Thymus (tissue), 14 donors: ENCODE measurements at places on chromosomes 6 and 20.

GRCh38 chr6:165705941-165706340 lies 42.9 kb upstream of the PDE10A start:
- DNase-seq, result no peak

GRCh38 chr20:47054945-47055344 lies 160.3 kb downstream of the EYA2 start:
- no peak for DNase-seq

DNA sequence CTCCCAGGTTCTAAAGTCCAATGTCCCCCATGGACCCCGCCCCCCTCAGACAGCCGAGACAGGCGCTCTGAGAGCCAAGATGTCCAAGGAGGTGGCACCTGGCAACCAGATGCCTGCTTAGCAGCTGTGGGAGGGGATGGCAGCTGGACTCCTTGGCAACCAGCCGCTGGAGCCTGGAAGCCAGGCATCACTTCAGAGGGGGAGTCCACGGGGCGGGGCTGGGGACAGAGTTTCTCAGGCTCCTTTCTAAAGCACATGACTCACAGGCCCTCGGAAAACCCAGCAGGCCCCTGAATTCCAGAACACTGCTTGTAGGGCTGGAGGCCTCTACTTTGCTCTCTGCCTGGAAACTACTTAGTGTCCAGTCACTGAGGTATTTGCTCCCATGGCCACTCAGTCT lies 51.5 kb downstream of the PREX1 start:
- no peak for DNase-seq

- DNase-seq, result no peak
These were observed 62.1 kb upstream of the BHLHE23 start for GRCh38 chr20:63068711-63069367.

DNA sequence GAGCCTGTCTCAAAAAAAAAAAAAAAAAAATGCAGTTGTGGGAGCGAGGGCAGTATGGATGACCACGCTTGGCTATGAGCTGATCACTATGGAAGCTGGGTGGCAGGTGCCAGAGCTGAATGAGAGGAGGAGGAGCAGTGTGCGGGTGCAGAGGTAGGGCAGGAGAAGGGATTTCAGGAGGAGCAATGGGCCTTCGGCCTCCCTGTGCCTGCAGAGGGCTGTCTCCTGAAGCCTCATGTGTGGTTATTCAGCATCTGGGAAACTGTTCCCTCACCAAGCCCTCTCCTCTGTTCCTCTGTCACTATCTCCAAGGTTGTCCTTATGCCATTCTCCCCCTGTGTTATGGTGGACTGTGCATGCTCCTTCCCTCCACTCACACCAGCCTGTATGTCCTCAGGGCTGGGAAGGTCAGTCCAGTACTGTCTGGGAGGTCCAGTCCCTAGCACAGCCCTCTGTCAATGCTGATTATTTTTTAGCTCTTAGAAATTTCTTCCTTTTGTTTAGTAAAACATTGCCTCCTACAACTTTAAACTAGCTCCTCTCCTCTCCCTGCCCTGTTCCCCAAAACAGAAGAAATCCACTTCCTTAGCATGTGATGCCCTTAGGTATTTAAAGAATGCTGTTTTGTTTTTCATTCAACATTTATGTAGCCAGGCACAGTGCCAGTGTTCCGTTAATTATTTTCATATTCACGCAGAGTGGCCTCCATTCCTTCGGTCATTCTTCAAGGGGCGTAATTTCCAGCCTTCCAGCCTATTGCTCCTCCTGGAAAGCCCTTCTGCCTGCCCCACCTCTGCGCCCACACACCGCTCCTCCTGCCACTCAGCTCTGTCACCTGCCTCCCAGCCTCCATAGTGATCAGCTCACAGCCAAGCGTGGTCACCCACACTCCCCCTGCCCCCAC lies 48.9 kb downstream of the CNBD2 start:
- DNase-seq, result no peak

- DNase-seq, result no peak
These were observed 197.2 kb downstream of the FAXC start for GRCh38 chr6:99152347-99152643.

- DNase-seq, result no peak
These were observed 121.3 kb upstream of the CST7 start for GRCh38 chr20:24827603-24828295.

DNA sequence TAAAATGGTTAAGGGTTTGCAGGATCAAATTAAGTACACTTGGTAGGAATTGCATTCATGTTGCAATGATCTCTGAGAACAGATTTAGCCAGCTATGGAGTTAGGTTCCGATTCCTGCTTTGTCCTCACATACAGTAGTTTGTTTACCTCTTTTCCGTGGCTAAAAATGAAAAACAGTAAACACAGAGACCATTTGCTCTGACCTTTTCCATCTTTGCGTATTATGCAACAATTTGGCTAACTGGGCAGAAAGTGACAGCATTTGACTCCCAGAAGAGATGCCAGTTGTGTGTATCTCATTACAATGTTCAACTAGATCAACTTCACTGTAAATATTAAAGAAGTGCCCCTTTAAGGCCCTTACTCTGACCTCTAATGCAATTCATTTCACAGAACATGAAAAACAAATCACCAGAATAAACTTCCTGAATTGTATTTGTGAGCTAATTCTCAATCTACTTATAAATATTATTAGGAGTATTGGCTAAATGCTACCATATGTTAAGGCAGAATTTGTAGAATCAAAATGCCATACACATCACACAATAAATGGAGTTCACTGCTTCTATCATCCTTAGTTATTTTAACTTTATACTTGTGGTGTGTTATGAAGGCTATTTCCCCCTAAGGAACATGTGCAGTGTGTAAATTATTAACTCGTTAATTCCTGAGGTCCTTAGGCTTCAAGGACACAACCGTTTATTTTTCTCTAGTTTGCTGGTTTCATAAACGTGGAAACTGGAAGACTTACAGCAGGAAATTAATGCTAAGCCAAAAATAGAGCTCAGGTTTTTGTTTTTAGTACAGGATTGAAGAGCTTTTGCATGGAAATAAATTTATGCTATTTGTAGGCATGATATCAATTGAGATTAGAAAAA lies 380.7 kb upstream of the CITED2 start:
- DNase-seq, result no peak

DNA sequence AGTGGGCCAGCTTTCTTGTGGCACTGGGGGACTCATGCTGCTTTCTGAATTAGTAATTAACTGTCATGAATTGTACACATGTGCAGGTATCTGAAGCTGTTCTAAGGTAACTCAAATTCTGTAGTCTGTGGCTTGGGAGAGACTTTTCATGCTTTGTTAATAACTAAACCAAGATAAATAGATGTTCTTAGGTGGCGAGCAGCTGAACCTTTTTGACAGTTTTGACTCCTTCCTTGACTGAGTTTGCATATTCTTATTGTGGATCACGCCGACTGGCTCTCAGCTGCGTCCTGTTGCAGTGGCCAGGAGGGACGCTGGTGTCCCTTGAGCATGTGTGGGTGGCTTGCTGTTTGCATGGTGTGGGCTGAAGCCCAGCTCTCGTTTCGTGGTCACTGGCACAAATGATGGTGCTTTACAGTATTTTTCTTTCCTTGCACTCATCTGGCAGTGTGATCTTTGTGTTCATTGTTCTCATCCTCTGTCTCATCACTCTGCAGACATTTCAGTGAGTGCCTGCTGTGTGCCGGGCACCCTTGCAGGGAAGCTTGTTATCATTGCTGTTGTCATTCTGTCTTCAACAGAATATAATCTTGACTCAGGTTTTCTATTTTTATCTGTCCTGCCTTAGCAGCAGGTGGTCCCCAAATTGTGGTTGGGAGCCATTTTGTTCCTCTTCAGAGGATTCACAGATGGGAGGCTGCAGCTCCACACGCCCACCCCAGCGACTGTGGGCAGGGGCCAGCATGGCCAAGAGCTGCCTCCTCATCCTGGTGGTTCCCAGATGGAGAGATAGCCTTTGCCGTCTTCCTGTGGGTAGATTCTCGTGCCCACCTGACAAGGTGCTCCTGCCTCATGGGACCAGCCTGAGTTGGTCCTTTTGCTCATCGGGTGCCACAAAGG lies 39.6 kb downstream of the DUSP22 start:
- no peak for DNase-seq

DNA sequence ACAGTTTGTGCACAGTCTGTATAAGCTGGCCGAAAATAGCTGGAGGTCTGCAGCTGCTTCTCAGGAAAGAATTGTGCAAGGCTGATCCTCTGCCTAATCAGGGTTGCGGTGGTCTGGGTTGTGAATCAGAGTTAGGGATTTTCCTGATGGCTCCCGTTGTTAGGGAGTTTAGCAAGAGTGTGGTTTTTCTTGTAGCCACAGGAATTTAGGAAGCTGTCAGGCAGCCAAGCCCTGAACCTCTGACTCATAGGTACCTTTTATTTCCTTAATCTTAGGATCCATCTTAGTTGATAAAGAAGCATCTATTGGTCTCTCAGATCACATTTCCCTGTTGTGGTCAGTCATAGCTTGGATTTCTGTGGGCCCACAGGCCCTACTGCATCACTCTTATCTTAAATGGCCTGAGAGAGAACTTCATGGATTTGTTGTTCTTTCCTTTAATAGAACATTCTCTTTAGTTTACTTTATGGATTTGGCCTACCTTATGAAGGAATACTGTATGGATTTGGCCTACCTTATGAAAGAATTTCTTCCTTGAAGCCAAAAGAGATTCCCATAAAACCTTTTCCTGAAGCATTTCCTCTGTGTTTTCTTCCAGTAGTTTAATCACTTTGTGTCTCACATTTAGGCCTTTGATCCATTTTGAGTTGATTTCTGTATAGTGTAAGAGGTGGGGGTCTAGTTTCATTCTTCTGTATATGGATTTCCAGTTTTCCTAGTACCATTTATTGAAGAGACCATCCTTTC lies 10.3 kb downstream of the KIF25 start:
- DNase-seq, result no peak

- no peak for DNase-seq
These were observed 44.3 kb downstream of the TOP1 start for GRCh38 chr20:41072915-41073314.

DNA sequence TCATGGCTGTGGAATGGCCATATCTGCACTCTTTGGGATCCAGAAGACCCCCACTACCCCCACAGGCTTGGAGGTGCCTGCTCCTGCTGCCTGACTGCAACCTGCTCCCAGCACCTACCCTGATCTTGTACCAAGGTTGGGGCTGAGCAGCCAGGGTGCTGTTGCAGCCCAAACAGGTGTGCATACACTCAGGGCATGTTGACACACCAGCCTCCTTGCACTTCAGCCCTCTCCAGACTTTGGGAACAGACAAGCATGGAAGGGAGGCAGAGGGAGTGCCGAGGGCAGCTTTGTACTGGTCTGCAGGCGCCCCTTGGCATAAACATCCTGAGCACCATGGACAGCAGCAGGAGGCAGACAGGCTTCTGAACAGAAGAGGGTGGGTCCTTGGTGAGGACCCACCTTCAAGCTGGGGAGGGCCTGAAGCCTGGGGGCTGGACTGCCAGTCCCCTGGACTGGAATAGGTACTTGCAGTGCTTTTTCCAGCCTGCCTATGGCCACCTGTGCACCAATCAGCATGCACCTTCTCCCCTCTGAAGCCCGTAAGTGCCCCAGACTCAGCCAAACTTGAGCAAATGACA lies 1675.8 kb downstream of the HACE1 start:
- no peak for DNase-seq

DNA sequence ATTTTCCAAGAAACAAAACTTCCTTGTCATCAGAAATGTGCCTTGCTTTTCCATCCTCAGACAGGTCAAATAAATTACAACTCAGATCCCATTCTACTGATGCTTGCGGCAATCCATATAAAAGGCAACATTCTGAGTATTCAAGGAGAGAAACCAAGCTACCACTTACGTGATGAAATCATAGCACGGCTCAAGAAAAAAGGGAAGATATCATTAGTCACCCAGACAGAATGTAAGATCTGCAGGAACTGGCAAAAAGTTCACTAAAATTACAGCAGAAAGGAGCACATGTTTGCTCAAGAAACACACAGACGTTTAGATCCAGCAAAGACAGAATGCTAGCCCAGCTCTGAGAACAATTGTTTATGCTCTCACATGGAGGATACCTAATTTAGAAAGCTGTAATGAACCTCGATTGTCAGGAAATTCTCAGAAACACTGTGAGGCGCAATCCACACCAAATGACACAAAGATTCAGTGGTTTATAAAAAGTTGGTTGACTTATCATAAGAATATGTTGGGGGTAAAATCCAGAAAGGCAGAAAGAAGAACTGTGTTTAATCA lies 304.2 kb downstream of the ADGRG6 start:
- DNase-seq, result no peak
